Memory B cell (primary cell): ENCODE measurements at places on chromosomes 7 and 10.

DNA sequence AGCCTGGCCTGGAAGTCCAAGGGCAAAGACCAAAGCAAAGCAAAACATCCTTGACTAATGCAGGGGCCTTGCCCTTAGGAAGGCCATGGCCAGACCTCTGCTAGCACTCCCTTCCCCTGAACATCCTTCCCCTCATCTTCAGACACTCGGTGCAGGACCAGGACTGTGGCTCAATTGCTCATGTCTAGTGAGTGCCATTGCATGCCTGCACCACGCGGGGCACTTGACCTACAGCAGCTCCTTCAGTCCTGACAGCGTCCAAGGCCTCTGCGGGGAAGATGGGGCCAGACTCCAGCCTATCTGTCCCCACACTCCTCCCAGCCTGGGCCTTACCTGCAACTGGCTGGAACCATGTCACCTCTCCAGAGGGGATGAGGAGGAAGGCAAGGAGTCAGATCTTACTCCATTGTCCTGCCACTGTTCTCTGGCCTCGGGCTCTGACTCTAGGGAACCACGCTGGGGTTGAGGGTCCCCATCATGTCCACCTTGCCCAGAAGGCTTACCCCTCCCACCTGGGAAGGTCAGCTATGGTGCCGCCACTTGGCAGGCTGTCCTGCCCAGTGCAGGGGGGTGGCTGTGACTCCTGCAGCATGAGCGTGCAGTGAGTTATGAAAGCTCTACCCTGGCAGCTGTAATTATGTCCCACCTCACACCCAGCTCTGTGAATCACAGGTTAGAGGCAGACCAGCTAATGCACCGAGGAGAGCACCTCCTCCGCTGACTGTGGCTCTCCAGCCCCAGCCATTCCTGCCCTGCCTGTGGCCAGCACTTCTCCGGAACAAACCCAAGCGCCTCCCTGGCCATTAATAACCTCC, 16.1 kb downstream of the DRGX start:
- no peak overlapping the region for H3K27ac ChIP-seq
- DNase-seq = no peak
- H3K4me3 ChIP-seq = no peak overlapping the region
- H3K4me1 ChIP-seq = no peaks in the 10 kb centered on the region

GRCh38 chr10:107169516-107169915, 5.0 kb upstream of the SORCS1 start:
- DNase-seq = no peak
- no peak overlapping the region for H3K27ac ChIP-seq
- H3K36me3 ChIP-seq = peaks cover 3% of the 10 kb centered on the region
- H3K4me1 ChIP-seq = peaks cover 3% of the 10 kb centered on the region
- peaks cover 8% of the 10 kb centered on the region for H3K27me3 ChIP-seq
- H3K4me3 ChIP-seq = no peak overlapping the region

DNA sequence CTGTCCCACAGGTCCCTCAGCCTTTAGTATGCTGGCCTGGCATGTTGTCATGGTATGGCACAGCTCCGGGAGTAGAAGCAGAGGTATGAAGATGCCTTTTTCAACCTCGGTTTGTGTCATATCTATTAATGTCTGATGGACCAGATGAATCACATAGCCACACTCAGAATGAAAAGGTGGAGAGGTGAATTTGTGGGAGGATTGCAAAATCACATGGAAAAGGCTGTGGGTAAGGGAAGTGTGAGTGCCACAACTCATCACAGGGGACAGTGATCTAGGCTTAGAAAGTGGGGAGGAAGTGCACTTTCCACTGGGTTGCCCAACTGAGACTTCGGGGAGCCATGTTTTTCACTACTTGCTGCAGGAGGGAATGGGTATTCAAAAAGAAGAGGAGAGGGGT, 190.7 kb downstream of the WDR11 start:
- H3K4me3 ChIP-seq = no peak overlapping the region
- DNase-seq = no peak
- no peak overlapping the region for H3K27ac ChIP-seq
- no peaks in the 10 kb centered on the region for H3K36me3 ChIP-seq
- H3K27me3 ChIP-seq = no peaks in the 10 kb centered on the region

GRCh38 chr7:115885550-115885949, 145.0 kb downstream of the TFEC start:
- H3K4me3 ChIP-seq = no peak overlapping the region
- no peak for DNase-seq
- no peaks in the 10 kb centered on the region for H3K36me3 ChIP-seq
- peaks cover 3% of the 10 kb centered on the region for H3K27me3 ChIP-seq

DNA sequence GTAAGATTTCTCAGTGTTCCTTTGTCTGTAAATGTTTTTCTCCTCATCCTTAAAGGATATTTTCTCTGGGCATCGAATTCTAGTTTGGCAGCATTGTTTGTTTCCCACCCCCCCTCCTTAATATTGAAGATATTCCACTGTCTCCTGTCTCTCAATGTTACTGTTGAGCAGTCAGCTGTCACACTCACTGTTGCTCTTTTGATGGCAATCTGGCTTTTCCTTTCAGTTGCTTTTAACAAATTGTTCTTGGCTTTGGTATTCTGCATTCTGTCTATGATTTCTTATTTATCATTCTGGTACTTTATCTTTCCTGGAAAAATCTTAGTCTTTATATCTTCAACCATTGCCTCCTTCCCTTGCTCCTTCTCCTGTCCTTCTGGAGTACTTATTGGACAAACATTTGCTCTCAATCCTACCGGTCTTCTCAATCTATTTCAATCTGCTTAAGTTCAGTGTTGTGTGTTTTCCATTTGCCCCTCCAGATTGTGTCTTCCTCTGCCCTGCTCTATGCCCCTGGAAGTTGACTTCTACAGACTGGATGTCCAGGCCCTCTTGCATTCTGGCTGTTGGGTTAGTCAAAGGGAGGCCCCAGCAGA, 9.3 kb upstream of the GTPBP4 start:
- no peak for DNase-seq
- no peaks in the 10 kb centered on the region for H3K4me1 ChIP-seq
- no peak overlapping the region for H3K4me3 ChIP-seq
- no peak overlapping the region for H3K27ac ChIP-seq
- H3K36me3 ChIP-seq = peaks cover 18% of the 10 kb centered on the region

DNA sequence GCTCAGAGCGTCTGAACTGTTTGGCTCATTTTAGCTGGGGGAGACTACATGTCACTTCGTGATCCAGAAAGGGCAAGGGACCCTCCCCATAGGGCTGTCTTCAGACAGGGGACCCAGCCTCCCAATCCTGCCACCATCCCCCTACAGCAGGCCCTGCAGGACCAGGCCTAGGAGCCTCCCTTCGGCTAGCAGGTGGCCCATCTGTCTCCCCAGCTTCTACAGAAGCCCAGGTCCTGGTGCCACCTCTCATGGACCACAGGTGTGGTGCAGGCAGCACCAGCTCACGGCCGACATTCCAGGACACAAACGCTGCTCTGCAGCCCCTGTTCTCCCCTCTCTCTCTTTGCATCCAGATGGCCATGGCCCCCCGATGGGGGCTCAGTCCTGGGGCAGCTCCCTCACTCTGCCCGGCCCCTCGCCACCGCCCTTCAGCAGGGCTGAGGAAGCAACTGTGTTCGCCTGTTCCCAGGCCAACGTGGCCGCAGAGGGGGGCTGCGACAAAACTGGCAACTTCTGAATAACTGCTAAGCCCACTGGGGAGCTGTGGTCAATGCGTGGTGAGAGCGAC, 10.3 kb downstream of the TECPR1 start:
- H3K4me1 ChIP-seq = no peaks in the 10 kb centered on the region
- no peak for DNase-seq
- H3K4me3 ChIP-seq = no peak overlapping the region

- H3K4me1 ChIP-seq = no peaks in the 10 kb centered on the region
- no peak overlapping the region for H3K27ac ChIP-seq
Measured at GRCh38 chr7:93949423-93949822, 27.9 kb downstream of the GNG11 start.

GRCh38 chr10:12785415-12785831, 216.1 kb downstream of the CCDC3 start:
- H3K27ac ChIP-seq = peak overlapping the region; percentile 22
- peaks cover 6% of the 10 kb centered on the region for H3K4me1 ChIP-seq
- H3K4me3 ChIP-seq = no peak overlapping the region
- H3K36me3 ChIP-seq = peaks cover 36% of the 10 kb centered on the region
- no peaks in the 10 kb centered on the region for H3K27me3 ChIP-seq

DNA sequence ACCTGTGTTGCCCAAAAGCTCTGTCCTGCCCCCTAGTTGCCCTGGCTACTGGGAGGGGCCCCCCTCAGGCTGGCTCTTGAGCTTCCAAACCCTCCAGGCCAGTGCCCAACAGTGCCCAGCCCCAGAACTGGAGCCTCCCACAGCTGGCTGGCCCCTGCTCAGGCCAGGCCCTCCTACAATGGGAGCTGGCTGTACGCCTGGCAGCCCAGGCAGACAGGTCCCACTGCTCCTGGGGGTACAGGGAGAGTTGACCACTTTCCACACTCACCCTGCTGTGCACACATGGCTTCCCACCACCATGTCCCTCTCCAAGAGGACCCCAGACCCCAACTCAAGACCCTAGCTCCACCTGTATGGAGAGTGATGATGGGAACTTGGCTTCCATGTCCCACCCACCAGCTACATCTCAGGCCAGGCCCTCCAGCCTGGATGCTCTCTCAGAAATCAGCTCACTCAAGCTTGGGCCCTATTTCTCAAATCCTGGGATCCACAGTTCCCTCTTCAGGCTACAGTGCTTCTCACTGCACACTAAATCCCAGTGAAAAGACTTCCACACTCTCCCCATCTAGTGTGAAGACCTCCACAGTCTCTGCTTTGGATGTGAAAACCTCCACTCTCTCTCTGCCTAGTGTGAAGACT, 92.6 kb downstream of the OAT start:
- H3K27ac ChIP-seq = no peak overlapping the region
- DNase-seq = no peak
- H3K36me3 ChIP-seq = no peaks in the 10 kb centered on the region
- no peak overlapping the region for H3K4me3 ChIP-seq
- H3K4me1 ChIP-seq = no peaks in the 10 kb centered on the region
- peaks cover 21% of the 10 kb centered on the region for H3K27me3 ChIP-seq

DNA sequence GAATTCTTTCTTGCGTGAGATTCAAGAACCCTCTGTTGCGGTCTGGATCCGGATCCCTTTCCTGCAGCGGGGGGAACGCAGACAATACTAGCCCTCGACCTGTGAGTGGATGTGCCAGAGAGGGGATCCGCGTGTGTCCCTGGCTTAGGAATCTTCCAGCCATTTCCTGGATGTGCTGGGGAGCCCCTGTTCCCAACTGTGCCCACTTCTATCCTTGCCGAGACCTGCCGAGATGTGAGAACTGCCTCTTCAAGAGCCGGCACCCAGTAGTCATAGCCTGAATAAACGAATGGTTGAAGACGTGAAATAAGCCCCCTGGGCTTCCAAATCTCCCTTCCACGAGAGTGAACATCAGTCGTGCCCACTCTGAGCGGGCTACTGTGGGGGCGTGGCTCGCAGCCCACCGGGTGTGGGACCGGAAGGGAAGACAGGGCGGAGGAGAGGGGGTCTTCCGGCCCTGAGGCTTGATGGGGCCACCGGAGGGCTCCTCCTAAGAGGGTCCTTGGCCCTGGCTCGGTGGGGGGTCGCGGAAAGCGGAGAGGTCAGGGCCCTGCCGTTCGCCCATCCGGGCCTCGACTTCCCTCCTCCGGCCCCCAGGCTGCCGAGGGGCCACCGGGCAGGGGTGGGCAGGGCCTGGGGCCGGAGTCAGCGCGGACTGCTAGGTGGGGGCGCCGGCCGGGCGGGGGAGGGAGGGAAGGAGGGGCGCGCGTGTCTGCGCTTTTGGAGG, 1.3 kb upstream of the CCDC136 start:
- no peak for DNase-seq
- peak overlapping the region; percentile 86 for H3K4me3 ChIP-seq
- H3K27me3 ChIP-seq = no peaks in the 10 kb centered on the region
- peak overlapping the region; percentile 37 for H3K27ac ChIP-seq

DNA sequence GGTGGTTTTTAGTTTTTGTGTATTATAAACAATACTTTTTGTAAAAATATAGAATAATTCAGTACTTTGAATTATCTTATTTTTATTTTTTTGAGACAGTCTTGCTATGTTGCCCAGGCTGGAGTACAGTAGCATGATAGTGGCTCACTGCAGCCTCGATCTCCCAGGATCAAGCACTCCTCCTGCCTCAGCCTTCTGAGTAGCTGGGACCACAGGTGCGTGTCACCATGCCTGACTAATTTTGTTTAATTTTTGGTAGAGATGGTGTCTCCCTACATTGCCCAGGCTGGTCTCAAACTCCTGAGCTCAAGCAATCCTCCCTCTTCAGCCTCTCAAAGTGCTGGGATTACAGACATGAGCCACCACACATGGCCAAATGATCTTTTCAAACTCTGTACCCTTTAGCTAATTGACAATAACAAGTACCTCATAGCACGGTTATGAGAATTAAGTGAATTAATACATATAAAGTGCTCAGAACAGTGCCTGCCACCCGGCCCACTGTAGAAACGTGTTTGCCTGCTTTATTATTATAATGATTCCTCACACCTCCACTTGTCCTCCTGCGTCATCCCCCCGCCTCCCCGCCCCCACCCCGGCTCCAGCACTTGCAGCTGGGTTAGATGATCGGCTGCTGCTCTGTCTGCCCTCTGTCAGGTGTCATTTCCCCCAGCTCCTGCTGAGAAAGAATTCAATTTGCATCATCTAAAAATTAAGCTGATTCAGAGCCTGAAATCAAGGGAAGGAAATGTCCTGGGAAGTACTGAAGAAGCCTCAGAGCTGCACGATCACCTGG, 53.6 kb upstream of the NRF1 start:
- no peak overlapping the region for H3K4me3 ChIP-seq
- no peaks in the 10 kb centered on the region for H3K36me3 ChIP-seq
- peaks cover 5% of the 10 kb centered on the region for H3K4me1 ChIP-seq
- no peak for DNase-seq
- H3K27me3 ChIP-seq = peaks cover 13% of the 10 kb centered on the region

- no peaks in the 10 kb centered on the region for H3K36me3 ChIP-seq
- no peak overlapping the region for H3K4me3 ChIP-seq
- no peaks in the 10 kb centered on the region for H3K4me1 ChIP-seq
- peaks cover 5% of the 10 kb centered on the region for H3K27me3 ChIP-seq
- no peak for DNase-seq
Measured at GRCh38 chr7:159127691-159128642, 16.7 kb downstream of the VIPR2 start.

- DNase-seq = no peak
- H3K27me3 ChIP-seq = no peaks in the 10 kb centered on the region
- no peaks in the 10 kb centered on the region for H3K36me3 ChIP-seq
- no peak overlapping the region for H3K27ac ChIP-seq
Measured at GRCh38 chr10:5148678-5149032, 36.3 kb downstream of the AKR1C8 start.

GRCh38 chr7:118259115-118259514, 34.6 kb downstream of the ANKRD7 start:
- peaks cover 3% of the 10 kb centered on the region for H3K27me3 ChIP-seq
- DNase-seq = no peak
- H3K4me1 ChIP-seq = no peaks in the 10 kb centered on the region
- H3K36me3 ChIP-seq = no peaks in the 10 kb centered on the region
- H3K4me3 ChIP-seq = no peak overlapping the region

GRCh38 chr7:2523461-2523936, 3.9 kb downstream of the LFNG start:
- H3K4me3 ChIP-seq = peak overlapping the region; percentile 82
- H3K4me1 ChIP-seq = peaks cover 37% of the 10 kb centered on the region
- peaks cover 21% of the 10 kb centered on the region for H3K36me3 ChIP-seq
- H3K27ac ChIP-seq = peak overlapping the region; percentile 77

GRCh38 chr10:119896061-119896655, 3.6 kb downstream of the SEC23IP start:
- no peak overlapping the region for H3K4me3 ChIP-seq
- peaks cover 10% of the 10 kb centered on the region for H3K36me3 ChIP-seq
- no peak for DNase-seq
- peak overlapping the region; percentile 67 for H3K27ac ChIP-seq
